CD8-positive, alpha-beta T cell (primary cell): ENCODE measurements at places on chromosomes 1 and 21.

DNA sequence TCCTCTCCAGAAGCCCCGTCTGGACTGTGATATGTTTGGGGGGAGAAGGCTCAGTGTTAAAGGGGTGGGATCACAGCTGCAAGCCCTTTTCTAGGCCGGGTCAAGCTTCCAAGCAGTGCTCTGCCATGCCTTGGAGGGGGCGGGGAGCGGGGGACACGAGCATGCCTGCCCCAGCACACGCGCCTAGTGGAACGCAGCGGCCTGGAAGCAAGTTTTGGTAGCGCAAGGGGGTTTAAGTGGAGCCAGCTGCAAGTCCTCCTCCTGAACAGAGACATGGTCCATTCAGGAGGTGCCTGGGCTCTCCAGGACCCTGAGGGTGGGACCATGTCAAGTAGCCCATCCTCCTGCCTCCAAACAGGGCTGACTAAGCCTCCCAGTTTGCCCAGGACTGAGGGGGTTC lies 112.2 kb downstream of the CASZ1 start:
- no peak for DNase-seq

DNA sequence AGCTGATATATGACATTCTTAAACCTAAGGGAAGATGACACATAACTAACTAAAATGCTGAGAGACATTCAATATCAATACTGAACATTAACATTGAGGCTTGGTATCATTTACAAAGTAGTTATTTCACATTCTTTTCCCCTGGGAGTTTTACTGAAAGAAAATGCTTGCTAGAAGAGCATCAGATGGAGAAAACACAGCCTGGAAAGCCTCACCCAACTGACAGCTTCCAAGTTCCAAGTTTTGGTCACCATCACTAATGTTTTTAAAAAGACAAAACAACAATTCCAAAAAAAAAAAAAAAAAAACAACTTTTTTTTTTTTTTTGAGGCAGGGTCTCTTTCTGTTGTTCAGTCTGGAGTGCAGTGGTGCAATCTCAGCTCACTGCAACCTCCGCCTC lies 80.6 kb downstream of the DSCAM start:
- DNase-seq, result no peak

- no peak for DNase-seq
Observed at GRCh38 chr21:25350056-25350455, 257.2 kb downstream of the MRPL39 start.

DNA sequence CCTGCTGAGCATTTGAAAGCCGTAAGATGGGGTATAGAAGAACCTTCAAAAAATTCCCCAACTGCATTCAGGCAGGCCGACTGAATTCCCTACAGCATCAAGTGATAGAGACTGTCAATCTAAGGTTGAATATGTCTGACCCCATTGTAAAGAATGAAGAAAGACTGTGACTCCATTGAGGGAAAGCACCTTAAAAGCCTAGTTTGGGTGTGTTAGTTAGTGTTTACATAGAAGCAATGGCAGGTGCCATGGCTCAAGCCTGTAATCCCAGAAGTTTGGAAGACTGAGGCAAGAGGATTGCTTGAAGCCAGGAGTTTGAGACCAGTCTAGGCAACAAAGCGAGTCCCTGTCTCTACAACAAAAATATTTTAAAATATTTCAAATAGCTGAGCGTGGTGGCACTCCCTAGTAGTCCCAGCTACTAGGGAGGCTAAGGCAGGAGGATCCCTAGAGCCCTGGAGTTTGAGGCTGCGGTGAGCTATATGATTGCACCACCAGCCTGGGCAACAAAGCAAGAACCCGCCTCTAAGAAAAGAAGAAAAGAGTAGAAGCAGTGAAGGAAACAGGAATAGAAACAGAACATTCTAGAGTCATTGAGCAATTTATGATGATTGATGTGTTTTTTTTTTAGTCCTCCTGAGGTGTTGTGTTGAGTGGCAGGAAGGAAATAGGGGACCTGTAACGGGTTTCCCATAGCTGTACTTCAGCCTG lies 15.4 kb downstream of the POLR3GL start:
- peak; percentile 84 for DNase-seq

GRCh38 chr1:174152427-174152826 lies 6.9 kb upstream of the RABGAP1L start:
- no peak for DNase-seq

DNA sequence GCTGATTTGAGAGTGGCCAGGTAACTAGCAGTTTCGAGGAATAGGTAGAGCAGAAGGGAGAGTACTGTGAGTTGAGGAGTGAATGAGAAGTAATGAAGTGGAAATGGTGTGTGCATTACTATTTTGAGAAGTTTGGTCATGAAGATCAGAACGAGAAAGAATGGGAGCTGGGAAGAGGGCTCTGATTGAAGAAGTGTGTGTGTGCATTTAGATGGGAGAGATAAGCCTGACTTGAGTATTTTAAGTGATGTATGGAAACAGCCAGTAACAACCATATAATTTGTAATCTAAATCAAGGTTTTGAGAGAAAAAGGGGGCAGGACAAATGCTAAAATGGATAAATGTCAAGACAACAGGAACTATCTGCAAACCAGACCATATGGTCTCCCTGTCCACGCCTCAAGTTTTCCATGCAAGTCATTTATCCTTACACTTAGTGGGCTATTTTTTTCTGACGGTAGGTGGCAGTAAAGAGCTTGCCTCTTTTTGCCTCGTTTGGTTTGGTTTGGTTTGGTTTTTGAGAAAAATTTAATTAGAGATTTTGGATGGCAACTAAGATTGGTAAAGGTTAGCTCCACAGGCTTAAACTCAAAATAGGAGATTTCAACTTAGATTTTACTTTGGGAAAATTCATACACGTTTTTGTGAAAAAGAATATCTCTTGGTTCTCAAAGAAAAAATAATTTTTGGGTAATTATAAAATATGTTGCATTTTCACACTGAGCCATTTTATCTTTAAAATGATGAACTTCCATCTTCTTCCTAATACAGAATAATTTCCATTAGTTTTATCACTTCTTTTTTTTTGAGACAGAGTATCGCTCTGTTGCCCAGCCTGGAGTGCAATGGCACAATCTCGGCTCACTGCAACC lies 9.5 kb upstream of the B3GALNT2 start:
- DNase-seq, result no peak

DNA sequence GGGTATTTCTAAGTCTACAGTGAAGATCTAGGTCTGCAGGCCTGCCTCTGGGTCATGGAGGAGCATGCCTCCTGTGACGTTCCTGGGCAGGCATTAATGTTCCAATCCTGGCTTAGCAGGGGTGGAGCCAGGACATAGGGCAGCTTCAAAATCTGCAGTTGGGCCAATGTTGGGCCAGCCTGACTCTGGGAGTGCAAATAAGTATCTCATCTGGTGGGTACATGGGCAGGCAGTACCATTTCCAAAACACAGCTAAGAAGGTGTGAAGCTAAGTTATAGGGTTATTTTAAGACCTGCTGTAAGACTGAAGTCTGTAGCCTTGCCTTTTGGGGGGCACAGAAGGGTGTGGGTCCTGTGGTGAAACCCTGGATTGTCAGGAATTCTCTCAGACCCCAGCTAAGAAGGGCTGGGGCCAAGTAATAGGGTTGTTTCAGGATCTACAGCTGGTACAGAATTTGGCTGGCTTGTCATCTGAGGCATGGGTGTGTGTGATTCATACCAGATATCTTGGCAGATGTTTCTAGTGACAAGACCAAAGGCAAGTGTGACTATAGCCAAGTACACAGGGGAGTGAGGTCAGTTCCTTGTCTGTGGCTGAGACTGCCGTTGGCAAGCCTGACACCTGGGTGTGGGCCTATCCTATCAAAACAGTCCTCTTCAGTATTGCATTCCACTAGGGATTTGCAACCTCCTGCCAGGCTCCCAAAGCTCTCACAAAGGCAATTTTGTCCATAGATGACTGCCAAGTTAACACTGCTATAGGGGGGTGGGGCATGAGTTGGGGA lies 468.7 kb upstream of the B3GALT2 start:
- DNase-seq, result no peak

- DNase-seq, result no peak
Observed at GRCh38 chr1:243712242-243712641, 137.8 kb downstream of the AKT3 start.

DNA sequence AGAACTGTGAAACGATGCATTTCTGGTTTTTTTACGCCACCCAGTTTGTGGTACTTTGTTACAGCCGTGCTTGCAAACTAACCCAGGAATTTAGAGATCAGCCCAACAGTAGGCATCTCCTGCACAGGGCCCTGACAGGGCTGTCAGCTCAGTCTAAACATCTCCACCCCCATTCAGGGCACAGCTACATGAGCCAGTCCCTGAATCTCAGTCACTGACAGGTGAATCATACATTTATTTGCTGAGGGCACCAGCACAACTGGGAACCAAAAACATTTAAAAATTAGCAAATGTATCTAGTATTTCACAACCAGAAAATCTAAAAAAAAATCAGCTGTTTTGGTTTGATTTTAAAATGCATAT lies 30.7 kb downstream of the PRDX6 start:
- DNase-seq, result no peak

DNA sequence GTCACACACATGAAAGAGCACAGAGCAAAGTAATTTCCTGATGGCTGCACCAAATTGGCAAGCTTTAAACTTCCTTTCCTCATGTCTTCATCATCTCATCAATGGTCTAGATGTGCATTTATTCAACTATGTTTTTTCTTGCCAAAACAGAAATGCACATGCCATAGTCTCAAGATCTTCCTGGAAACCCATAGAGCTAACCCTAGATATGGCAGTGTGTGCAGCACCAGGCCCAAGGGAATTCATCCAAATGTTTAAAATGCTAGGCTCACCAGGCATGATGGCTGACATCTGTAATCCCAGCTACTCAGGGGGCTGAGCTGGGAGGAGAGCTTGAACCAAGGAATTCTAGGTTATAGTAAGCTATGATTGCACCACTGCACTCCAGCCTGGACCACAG lies 31.2 kb upstream of the PALMD start:
- no peak for DNase-seq

DNA sequence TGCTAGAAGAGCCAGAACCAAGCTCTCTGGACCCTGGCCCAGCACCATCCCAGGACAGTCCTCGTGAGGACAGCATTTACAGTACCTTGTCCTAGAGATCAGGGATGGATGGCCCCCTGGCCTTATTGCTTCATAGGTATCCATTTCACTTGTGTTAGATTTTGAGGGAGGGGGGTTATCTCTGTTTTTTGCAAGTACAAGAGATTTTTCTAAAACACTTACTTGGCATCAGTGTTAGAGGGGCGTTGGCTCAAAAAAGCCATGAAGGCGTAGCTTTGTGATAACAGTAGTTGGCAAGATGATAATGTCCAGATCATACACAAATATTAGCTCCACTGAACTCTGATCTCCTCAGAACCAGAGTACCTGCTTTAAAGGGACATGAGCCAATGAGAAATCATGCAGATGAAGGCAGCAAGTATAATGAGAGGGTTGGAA lies 5.8 kb upstream of the ATP1B1 start:
- no peak for DNase-seq

DNA sequence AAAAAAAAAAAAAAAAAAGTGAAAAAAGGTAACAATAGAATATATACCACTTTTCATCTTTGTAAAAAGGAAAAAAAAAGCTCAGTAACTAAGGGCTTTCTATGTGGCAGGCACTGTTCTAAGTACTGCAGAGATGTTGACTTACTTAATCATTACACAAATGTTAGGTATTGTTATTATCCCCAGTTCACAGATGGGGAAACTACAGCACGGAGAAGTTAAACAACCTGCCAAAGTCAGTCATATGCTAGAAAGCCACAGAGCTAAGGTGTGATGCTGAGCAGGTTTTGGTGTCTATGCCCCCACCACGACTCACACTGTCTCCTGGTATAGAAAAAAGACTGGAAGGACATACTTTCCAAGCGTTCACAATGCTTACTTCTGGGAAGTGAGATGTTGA lies 6.6 kb upstream of the PNRC2 start:
- DNase-seq, result no peak

GRCh38 chr1:149997585-149998262 lies 12.8 kb downstream of the OTUD7B start:
- DNase-seq, result no peak

DNA sequence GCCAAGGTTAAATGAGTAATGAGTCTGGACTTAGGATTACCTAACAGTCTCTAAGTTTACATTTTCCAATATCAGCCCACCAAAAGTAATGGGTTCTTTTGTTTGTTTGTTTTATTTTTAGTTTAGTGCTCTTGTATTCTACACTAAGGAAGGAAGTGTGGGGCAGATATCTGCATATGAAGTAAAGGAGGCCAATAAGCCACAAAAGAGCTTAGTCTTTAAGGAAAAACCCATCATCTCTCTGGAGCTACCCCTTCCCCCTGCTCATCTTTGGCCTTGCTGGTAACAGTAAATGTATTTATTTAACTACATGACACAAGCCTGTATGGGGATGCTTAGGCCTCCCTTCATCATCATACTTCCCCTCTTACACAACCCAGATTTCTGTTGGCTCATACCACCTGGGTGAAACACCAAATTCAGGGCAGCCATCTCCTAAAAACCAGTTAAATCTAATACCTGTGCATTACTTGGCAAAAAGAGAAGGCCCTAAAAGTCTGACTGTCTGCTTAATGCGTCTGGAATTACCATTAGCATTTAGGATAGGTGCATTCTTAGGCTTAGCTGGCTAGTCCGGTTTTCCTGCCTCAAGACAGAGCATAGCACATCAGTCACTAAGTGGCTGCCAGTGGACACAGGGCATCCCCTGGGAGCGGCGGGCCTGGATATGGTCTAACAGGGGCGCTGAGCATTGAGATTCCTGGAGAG lies 96.8 kb upstream of the ADGRL2 start:
- DNase-seq, result no peak

DNA sequence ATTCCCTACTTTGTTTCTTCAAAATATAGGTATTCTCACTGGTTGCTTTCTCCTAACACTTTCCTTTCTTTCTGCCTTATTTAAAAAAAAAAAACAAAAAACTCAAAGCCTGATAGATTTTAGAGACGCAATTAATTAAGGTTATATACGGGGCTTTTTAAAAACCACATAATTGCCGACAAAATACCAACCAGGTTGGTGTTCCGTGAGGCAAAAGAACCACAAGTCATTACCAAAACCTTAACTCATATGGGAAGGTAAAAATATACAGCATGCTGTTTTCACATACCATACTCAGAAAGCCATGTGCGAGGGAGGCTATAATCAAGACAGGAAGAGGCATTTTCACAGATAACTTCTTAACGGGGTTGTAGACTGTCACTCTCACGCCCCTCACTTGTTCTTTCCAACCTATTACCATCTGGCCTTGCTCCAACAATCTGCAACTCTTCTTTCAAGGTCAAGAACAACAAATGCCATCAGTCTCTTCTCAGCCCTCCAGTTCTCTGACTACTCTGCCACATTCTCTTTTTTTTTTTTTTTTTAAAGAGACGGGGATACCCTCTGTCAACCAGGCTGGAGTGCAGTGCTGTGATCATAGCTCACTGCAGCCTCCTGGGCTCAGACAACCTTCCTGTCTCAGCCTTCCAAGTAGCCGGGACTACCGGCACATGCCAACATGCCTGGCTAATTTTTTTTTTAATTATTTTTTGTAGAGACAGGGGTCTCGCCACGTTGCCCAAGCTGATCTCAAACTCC lies 102.6 kb downstream of the APP start:
- no peak for DNase-seq

DNA sequence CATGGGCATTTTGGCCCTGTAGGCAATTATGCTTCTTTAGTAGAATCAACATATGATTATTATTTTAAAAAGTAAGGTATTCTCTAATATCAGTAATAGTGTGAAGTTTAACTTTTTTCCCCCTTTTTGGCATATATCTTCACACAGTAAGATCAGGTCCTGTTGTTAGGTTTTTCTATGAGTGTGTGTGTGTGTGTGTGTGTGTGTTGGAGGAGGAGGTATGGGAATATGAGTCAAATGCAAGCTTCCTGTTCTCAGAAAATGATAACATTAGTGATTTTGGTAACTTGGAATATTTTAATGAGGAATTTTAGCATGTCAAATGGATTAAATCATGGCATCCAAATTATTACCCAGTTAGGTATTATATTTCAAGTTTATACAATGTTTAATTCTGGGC lies 65.8 kb upstream of the BCL10 start:
- no peak for DNase-seq
